ENCODE measurements at places on chromosomes 7 and 10.

- no peak for DNase-seq
Measured at GRCh38 chr7:142177869-142178268, 66.4 kb downstream of the MGAM2 start.

DNA sequence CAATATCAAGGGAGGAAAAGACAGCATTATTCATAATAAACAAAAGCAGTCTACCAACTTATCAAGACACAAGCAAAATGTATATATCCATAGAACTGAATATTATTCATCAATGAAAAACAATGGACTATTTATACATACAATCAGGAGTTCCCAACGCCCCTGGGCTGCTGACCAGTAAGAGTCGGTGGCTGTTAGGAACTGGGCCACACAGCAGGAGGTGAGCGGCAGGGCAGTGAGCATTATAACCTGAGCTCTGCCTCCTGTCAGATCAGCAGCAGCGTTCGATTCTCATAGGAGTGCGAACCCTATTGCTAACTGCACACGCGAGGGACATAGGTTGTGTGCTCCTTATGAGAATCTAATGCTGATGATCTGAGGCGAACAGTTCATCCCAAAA is 71.7 kb upstream of the GPR22 start:
- no peak for DNase-seq

- DNase-seq: no peak
Measured at GRCh38 chr7:38686888-38687287, 55.7 kb upstream of the AMPH start.

GRCh38 chr10:78626471-78626870 is 442.3 kb upstream of the ZMIZ1 start:
- DNase-seq: no peak

DNA sequence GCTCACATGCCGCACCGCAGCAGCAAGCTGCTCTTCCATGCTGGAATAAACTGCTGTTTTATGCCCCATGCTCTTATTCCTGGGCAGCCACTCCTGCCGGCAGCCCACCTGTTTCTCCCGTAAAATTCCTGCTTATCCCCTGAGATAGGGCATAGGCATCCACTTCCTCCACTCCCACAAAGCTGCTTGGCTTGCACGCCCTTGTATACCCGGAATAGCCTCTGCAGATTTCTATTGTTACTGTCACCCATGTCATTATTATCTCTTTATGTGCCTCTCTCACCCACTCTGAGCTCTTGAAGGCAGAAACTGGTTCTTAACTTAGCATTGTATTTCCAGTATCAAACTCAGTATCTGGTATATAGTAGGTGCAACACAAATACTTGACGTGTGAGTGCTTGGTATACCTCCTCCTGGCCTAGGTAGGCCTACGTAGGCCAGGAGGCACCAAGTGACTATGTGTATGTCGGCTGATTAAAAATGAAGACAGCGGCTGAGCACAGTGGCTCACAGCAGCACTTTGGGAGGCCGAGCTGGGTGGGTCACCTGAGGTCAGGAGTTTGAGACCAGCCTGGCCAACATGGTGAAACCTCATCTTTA is 193.4 kb downstream of the CCDC3 start:
- no peak for DNase-seq

- no peak for DNase-seq
Measured at GRCh38 chr7:120014925-120015465, 258.0 kb upstream of the KCND2 start.
